ENCODE measurements at places on chromosomes 4 and X.

GRCh38 chr4:122798101-122798500 lies 28.5 kb upstream of the FGF2 start:
- DNase-seq = peak; percentile 61

DNA sequence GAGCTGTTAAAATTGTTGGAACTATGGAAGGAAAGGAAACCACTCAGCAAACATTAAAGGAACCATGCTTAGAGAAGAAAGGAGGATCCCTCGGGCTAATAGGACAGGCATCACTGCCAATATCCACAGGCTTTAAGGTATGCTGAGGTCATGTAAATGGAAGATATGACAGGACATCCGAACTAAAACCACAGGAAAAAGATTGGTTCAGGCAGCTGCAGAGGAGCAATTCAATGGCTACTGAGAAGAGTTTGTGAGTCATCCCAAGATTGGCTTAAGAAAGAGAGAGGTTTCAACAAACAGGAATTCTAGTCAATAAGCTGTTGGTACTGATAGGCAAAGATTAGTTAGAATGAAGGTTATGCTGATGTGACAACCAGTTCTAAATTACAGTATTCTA lies 106.4 kb upstream of the FAM241A start:
- DNase-seq = no peak

GRCh38 chr4:140150886-140151698 lies 2.9 kb downstream of the MAML3 start:
- peak; percentile 94 for DNase-seq

GRCh38 chr4:107577743-107578142 lies 142.3 kb downstream of the PAPSS1 start:
- no peak for DNase-seq

DNA sequence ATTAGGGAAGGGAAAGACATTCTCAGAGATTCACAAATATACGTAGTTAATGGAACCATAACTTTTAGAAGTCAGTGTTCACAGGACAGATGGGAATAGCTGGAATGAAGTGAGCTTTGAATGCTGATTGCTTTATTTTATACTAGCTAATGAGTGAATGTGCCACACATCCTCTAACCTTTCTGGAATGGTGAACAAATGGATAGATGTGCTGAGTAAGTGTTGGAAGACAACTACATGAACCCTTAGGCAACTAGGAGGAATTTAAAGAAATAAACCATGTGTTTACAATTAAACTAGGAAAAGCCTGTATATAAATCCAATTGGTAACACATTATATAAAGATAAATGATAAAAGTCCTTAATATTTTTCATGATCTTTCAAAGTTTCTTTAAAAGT lies 91.6 kb upstream of the LIMCH1 start:
- no peak for DNase-seq

DNA sequence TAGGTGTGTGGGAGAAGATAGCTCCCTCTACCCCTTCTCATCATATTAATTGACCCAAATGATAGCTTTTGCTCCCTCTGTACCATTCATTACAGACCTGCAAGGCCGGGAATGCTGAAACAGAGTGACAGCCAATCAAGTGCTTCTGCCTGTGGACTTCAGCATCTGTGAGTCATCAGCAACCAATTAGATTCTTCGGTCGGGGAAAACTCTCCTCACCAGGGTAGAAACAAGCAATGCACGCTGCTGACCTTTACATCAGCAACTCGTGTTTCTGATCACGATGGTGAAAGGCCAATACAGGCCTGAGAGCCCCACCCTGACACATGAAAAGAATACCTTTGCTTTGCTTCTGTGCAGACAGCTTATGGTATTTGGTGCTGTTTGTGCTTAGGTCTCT lies 347.2 kb upstream of the DDX53 start:
- no peak for DNase-seq

GRCh38 chr4:127352220-127353113 lies 280.3 kb upstream of the INTU start:
- no peak for DNase-seq

GRCh38 chrX:39162322-39162735 lies 361.1 kb downstream of the MID1IP1 start:
- no peak for DNase-seq

- no peak for DNase-seq
These were observed 746.9 kb downstream of the PCDH19 start for GRCh38 chrX:99663136-99663535.

DNA sequence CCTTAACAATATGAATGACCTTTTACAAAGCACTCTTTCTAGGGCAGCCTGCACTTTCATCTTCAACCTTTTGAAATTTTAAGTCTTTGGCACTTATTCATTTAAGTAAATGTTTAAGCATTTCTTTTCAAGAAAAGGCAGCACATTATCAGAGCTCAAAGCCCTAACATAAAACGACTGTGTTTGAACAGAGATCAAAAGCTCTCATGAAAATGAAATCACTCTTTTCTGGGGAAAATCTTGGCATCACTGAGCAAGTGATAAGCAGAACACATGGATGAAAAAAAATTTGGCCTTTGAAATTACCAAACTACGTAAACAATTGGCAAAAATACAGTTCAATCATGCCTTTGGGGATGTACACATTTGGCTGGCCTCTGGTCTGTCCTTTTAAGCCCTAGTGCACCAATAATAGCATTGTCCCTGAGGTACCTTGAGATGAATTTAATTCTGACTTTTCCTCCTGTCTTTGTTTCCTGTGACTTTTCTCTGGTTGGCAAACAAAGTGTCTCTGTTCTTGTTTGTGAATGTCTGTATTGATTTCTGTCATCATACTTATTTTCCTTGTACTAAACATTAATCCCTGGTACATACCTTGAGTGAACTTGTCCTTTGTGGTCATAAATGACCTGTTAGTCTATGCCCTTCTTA lies 12.9 kb upstream of the ODAM start:
- DNase-seq = no peak

GRCh38 chrX:74251006-74251930 lies 52.7 kb upstream of the ZCCHC13 start:
- peak; percentile 88 for DNase-seq

DNA sequence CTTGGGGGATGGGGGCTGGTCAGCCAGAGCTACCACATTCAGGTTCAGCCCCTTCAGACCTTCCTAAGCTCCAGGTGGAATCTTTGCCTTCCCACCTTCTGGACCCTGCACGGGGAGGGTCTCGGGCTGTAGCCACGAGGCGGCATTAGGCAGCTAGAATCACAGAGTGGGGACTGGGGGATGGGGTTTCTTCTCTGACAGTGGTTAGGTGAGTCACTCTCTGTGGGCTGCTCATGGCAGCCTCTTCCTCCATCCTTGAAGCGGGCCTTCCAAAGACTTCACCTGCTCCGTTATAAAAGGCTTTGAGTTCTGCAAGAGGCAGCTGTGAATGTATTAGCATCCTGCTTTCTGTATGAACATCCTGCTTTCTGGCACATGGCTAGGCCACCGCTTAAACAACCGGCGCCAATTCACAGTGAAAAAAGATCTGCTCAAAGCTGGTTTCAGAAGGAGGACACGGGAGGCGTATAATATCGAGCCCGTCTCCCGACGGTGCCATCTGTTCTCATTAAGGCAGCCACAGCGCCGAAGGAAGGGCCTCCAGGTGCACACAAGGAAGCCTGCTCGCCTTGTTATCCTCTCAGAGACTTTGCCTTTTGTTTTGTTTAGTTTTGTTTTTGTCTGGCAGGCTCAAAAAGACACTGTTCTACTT lies 74.3 kb upstream of the IGFBP7 start:
- DNase-seq = no peak

GRCh38 chrX:78327370-78328086 lies at the start of gene CYSLTR1:
TSS of gene CYSLTR1 (minus strand) at chrX:78327611. CDS start at chrX:78273746, 53,865 bp downstream.
- DNase-seq = peak; percentile 92

DNA sequence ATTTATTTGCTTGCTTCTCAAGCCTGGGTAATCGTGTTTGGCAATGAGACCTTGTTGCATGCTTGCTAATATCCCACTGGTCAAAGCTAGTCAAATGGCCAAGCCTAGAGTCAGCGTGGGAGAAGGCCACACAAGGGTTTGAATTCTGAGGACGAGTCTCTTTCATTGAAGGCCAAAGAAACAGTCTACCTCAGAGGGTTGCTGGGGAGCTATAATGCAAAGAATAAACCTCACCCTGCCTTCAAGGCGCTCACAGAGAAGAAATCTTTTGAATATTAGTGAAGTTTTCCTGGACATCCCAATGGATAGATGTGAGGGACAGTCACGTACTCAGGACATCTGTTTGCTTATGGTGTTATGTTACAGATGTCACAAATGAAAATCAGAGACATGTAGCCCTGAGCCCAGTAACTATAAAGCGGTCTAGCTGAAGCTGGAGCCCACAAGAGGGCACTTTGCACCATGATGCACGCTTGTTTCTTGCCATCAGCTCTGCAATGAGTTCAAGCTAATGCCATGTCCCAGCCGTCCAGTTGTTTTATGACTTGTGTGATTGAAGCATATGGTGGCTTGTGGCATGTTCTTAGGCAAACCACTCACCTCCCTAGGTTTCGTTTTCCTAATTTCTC lies 1.1 kb upstream of the TLR3 start:
- peak; percentile 62 for DNase-seq

- no peak for DNase-seq
These were observed 91.9 kb upstream of the KLHL13 start for GRCh38 chrX:118208481-118208880.

GRCh38 chr4:84967243-84967690 lies 777 bp upstream of the WDFY3 start:
- no peak for DNase-seq

- no peak for DNase-seq
These were observed 168.3 kb upstream of the HS3ST1 start for GRCh38 chr4:11596989-11597388.

DNA sequence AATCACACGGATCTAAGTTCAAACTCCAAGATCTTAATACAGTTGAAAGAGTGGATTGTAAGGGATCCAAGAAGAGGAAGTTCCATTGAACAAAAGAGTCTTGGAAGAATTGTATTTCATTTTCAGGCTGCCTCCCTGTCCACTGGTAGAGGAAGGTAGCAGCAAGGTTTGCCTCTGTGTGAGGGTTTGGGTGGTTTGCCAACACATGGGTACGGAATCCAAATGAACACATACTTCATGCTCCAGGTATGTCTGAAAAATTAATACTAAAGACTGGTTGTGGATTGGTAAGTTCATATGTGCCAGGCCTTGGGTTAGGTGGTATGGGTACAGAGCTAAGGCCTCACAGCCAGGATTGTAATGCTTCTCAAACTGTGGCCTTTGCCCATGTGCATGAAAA lies 523.6 kb upstream of the BOD1L1 start:
- no peak for DNase-seq

DNA sequence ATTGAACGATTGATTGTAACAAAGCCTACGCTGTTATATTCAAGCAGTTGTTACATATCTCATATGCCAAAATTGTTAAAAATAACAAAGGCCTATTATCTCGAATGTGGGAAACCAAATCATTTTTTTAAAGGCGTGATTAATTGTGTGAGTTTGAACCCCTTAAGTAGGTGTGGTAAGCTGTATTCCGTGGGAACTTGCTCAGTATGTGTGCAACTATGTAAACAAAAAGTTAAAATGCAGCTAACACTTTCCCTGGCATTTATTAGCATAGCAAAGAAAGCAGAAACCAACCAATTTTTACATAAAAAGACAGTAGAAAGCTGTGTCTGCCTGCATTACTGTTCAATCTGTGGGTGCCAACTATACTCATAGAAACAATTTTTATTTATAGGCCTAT lies 166.0 kb upstream of the HAND2 start:
- DNase-seq = no peak

Measured in KBM-7 (cell line).